D341Med (cell line): ENCODE measurements at places on chromosomes 6 and 20.

DNA sequence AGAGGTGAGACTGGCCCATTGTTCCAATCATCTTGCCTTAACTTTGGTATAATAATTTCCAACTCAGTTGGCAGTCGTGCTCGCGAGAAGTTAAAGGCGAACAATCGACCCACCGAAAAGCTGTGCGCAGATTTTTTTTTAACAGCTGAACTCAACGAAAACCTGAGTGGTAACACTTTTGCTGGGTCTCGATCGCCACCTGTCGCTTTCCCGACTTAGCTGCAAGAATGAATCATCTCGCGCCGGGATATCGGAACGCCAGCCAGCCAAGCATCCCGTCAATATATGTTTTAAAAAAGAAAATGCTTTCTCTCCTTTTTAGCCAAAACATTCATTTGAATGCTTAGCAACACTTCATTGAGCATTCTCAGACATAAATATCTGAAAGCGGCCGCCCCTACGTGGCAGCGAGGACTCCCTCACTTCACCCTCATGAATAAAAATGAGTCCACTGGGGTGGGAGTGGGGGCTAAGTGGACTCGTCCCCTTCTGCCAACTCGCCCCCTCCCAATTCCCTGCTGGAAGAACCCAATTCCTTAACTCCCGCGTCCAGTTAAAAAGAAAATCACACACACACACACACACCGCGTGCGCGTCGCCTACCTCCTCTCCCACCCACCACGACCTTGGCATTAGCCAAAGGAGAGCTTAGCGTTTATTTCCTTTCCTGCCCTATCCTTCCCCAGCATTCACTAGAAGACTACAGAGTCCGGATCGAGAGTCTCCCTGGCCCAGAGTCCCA, 1.5 kb downstream of the COL12A1 start:
- DNase-seq: peak; percentile 72

GRCh38 chr20:2144850-2145249, 43.2 kb downstream of the STK35 start:
- DNase-seq: no peak

GRCh38 chr20:41686961-41687360, 68.8 kb upstream of the CHD6 start:
- DNase-seq: no peak

- peak; percentile 47 for DNase-seq
These were observed 625 bp upstream of the ECHDC1 start for GRCh38 chr6:127343809-127344659.

- DNase-seq: no peak
These were observed 149.3 kb downstream of the CFAP61 start for GRCh38 chr20:20201639-20202038.

DNA sequence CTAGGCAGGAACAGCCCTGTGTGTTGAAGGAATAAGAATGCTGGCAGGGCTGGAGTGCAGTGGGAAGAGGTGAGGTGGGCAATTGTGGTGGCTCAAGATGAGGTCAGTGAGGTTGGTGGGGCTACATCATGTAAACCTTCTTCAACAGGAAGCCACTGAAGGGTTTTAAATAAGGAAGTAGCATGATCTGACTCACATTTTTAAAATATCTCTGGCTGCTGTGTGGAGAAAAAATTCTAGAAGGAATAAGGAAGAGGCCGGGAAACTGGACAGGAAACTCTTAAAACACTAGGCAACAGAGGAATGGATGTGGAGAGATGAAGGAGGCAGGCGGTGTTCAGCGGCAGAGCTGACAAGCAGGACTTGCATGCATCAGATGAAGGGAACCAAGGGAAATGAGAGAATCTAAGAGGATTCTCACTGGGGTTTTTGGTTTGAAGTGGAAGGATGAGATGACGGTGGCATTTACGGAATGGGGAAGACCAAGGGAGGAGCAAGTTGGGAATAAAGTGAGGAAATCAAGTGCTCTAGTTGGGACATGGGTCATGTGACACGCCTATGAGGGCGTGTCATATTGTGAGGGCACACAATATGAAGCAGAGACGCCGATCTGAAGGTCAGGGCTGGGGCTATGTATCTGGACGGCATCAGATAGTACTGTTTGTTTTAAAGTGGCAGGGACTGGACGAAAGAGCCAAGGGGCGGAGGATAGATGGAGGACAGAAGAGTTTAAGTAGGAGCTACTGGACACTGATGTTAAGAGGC, 18.2 kb downstream of the TMEM242 start:
- no peak for DNase-seq

- no peak for DNase-seq
These were observed 975 bp upstream of the TFAP2A start for GRCh38 chr6:10415617-10416480.

GRCh38 chr6:105483492-105483891, 80.6 kb upstream of the PREP start:
- no peak for DNase-seq

DNA sequence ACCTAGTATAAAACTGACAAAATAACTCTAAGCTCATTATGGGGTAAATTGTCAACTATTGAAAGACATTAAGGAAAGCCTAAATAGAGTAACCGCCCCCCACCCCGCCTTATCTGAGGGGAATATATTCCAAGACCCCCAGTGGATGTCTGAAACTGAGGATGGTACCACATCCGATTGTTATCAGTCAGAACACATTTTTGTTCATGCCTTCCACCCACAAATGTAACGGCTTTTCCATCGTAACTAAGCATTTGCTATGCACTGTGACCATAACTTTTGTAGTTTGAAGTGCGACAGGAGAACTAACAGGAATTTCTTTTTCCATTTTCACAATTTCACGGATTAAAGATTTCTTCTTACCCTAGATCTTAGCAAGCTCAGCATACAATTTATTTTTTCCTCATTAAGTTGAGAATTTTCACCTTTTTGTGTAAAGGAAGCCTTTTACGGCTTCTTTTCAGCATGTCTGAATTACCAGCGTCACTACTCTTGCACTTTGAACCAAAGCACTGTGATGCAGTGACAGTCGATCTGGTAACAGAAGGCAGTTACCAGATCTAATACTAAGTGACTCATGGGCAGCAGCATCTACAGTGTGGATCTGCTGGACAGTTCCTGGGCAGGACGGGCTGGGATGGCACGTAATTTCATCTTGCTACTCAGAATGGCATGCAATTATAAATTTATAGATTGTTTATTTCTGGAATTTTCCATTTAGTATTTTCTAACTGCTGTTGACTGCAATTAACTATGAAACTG, 11.8 kb downstream of the CFAP61 start:
- DNase-seq: no peak

DNA sequence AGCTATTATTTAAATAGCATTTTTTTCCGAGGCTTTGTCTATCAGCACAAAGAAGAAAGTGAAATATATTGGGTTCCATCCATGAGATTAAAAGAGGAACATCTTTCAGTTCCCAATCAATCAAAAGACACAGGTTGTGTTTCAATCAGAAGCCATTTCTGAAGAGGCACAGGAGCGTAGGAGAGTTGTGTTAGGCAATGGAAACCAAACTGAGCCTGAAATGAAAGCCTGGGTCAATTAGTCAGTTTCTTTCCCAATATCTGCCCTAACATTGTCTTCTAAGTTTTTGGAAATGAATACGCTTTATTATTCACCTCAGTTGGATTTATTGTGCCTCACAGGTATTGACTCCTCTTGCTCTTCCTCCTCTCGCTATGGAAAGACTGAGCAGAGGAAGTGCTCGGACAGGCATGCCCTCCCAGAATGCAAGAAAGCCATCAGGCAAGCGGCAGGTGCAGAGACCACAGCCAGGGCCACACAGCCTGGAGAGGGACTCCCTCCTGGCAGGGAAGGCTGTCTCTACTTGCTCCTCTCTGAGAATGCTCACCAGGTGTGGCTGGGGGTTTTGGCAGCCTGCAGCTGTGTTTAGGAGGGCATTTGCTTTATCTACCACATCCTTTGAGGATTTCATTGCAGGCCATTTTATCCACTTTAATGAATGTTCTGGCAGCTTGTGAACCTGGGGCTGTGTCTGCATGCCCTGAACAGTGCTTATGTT, 100.8 kb upstream of the NEDD9 start:
- DNase-seq: no peak

- no peak for DNase-seq
These were observed 34.6 kb downstream of the REPS1 start for GRCh38 chr6:138953451-138953850.

DNA sequence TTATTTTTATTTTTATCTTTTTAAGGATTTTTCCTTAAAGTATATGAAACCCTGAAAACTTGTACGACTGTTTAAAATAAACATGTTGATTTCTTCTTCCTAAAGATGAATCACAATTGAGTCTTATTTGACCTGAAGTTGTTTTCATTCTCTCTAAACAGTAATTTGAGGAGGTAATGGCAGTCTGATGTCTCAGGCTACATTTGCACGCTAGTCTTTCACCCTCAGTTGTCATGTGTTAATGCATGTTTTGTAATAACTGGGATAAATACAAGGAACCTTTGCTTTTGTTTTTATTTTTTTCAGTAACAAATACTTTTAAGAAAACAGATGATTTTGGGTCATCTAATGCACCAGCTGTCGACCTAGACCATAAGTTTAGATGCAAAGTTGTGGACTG, 55.2 kb downstream of the SCAND1 start:
- no peak for DNase-seq

- DNase-seq: no peak
These were observed 115.1 kb downstream of the ZMYND8 start for GRCh38 chr20:47241345-47241781.

DNA sequence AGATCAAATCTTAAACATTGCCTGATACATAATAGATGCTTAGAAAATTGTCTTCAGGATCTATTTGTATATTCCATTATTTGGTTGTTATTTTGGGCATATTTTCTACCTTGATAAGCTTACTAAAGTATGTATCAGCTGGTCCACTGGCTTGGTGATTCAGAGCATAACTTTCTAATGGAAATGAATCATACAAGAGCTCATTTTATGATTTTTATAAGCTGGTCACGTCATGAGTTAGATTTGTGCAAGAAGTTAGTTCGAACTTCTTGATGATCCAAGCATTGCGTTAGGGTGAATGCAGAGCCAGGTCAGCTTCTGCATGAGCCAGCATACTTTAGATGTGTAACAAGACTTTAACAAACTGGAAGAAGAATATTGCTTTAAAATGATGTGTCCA, 144.5 kb upstream of the FLRT3 start:
- no peak for DNase-seq

DNA sequence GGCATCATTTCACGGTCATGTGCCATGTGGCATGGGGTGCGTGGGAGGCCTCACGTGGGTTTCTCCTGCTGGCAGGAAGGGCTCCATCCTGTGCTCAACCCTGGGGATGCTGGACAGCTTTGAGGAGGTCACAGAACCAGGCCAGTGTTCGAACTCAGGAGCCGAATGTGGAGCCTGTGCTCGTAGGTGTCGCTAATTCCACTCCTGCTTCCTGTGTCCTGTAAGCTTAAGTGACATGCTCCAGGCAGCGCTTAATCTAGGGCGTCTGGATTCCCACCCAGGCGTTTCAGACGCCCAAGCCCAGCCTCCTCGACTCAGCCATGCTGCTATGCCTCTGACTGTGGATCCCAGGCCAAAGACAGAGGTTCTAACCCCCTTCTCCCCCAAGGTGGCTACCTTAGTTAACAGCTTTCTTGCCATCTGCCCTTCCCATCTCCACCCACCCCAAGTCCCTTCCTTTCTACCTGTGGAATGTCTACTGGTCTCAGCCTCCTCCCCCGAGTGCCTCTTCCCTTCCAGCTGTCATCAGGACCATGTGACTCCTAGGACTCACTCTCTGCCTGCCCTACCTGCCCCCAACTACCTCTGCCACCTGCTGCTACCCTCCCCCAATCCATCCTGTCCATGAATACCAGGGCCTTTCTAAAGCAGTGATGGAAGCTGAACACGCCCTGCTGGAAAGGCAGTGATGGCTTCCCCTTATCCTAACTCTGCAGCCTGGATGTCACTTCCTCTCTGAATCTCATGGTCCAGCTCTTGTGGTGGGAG, 255.1 kb downstream of the CDH26 start:
- no peak for DNase-seq

DNA sequence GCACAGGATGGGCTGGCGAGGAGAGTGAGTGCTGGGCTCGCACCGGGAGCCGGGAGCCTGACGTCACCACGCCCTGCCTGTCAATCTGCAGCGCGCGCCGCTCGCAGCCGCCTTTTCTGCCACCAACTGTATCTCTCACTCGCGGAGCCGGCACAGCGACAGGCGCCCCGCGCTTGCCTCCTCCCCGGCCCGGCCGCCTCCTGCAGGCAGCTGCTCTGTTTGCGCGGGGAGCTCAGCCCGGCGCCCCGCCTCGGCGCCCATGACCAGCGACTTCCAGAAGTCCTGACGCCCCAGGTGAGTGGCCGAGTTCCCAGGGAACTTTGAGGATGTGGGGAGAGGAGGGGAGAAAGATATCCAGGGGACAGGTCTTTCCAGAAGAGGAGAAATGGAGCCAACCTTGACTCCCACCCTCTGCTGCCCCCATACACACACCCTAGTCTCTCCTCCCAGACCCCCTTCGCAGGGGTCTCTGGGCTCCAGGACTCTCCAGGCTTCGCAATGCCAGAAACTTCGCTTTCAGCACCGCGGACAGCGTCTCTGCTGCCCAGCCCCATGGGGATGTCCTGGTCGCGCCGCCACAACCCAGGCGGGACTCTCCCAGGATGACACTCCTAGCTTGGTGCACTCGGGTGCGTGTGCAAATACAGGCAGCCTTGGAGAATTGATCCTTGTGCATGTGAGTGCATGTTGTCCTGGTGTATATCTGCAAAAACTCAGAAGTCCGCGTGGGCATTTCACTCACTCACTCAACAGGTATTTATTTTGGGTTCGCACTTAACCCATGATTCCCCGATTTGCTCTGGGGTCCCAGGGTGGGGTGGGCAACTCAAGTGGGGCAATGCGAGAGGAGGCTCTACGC, at the start of gene GPR6:
Gene GPR6, plus strand, starts transcription at position 138 of the 859 bp plus-strand sequence. CDS start 802 bp downstream, outside the sequence.
- DNase-seq: peak; percentile 86

GRCh38 chr6:142612956-142613355, 311.1 kb downstream of the ADGRG6 start:
- DNase-seq: no peak

DNA sequence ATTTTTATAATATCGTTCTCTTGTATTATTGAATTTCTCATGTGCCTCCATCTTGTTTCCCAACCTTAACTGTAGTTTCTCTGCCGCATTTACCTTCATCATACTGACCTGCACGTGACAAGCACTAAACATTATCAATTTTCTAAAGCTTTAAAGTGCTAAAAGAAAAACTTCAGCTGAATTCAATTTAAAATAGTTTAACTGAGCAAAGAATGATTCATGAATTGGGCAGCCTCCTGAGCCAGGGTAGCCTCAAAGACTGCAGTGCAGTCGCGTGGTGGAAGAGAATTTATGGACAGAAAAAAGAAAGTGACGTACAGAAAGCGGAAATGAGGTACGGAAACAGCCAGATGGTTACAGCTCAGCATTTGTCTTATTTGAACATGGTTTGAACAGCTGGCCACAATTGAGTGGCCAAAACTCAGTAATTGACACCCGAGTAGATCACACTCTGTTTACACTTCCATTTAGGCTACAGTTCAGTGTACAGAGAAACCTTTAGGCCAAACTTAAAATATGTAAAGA, 4.2 kb upstream of the ZDHHC14 start:
- no peak for DNase-seq

DNA sequence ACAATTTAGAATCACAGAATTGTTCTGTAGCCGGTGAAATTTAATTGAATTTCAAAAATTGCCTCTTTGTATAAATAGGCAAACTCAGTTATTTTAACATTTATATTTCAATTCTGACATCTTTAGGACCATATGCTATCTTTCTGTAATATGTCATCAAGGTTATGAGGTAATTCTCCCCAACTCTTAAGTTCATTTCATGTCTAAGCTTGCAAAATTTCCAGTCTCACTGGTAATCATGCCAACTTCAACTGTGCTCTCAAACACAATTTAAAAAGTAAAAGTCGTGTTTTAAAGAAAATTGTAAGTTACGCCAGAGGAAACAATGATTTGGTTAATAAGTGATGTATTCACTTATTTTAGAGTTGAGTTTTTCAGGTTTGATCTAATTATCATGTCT, 1.4 kb downstream of the NCOA7 start:
- no peak for DNase-seq
